ENCODE measurements at places on chromosomes 1 and 21.
A peak's percentile ranks its signal among the peaks of the same experiment; 100 is the strongest.

GRCh38 chr1:19042675-19043578 is 86.5 kb upstream of the IFFO2 start:
- no peak for DNase-seq

DNA sequence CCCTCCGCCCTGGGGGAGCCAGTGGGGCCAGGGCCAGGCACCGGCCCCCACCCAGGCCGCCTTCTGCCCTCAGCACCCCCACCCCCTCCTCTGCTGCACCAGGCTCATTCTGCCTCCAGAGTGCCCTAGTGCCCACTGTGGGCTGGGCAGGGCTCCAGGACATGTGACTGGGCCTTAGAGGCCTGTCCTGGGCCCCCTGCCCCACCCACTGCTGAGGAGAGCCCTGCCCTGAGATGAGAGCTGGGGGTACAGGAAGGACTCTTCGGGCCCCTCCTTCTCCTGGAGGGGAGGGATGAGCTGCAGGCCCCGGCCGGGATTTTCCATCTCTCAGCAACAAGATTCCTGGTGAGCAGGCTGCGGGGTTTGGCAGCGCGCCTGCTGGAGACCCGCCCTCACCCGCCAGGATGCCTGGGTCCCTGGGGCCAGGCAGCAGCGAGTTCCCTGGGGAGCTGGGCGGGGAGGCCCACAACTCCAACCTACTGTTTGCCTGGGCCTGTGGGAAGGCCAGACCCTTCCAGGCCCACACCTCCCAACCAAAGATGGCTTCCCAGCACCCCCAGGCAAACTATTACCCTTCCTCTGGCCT is 14.0 kb downstream of the AHDC1 start:
- DNase-seq, result no peak

- DNase-seq, result no peak
Measured at GRCh38 chr1:89703469-89703868, 70.5 kb downstream of the LRRC8C start.

- DNase-seq, result peak; percentile 81
Measured at GRCh38 chr1:109397581-109398342, at the start of gene SORT1. Gene SORT1, minus strand, starts transcription at chr1:109397918. Its CDS starts 26 bp downstream, at chr1:109397892.

- no peak for DNase-seq
Measured at GRCh38 chr1:59396387-59396786, 99.5 kb downstream of the FGGY start.

- DNase-seq, result no peak
Measured at GRCh38 chr1:172960454-172961208, 90.1 kb downstream of the TNFSF18 start.

DNA sequence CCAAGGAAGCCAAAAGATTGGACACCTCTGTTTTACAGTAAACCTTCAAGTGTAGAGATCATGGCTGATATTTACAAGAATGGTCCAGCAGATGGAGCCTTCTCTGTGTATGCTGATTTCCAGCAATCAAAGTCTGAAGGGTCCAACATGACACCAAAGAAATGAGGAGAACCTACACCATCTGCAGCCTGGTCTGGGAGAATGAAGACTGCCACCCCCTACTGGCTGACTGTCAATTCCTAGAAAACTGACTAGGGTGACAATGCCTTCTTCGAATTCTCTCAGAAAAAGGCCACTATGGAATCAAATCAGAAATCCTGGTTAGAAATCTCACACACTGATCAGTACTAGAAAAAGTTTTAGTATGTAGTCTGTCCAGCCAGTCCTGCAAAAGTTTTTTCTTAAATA is 83.3 kb downstream of the CDC42BPA start:
- peak; percentile 19 for DNase-seq

DNA sequence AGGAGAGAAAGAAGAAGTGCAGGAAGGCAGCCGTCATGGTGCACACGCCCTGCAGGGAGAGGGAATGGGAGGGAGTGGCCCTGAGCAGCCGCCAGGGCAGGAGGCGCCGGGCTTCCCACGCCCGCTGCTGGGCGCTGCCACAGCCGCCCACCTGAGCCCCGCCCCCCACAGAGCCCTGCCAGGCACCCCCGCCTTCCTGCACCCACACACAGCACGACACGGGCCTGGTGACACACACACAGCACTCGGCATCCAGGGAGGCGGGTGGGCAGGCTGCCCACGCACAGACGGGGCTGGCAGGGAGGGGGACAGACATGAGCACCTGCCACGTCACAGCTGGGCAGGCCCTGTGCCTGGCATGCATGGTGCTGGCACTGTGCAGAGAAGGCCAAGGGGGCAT is 27.5 kb downstream of the ADGRB2 start:
- DNase-seq, result no peak

GRCh38 chr1:204366759-204367158 is 7.0 kb upstream of the PLEKHA6 start:
- no peak for DNase-seq

DNA sequence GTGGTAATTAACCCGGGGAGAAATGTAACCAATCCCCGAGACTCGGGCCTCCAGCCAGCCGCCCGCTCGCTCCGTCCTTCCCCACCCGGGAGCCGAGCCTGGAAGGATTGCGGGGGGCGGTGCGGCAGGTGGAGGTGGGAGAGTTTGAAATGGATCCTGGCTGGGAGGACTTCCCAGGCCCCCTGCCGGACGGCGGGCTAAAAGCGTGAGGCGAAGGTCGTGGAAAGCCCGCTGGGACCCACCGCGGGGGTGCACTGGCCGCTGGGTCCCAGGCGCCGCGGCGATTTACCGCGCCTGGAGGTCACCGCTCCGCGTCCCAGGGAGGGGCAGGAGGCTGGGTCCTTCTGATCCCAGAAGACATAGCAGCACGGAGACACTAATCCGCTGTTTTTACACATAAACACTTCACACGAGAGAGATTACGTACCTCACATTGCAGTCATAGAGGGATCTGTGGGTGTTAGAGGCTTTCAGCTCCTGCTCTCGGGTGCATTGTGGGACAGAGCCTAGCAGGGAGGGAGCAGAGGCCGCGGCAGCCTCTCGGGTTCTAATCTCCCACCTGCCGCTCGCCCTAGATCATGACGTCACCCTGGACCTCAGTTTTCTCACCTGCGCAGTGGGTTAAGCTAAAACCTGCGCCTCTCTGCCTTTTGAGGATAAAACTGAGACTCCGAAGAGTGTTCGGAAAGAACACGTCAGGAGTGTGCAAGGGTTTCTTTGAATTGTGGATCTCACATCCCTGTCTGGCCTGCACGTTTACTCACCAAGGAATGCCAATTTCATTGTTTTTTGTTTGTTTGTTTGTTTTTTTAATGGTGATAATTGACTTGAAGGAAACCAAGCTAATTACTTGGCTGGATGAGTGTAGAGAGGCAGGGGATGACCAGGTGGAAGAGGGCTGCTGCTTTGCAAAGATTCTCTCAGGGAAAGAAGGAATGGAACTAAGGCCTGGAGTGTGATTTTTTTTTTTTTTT is 17.1 kb upstream of the TMEM9 start:
- DNase-seq, result peak; percentile 80

- DNase-seq, result peak; percentile 77
Measured at GRCh38 chr1:228004331-228004855, 2.4 kb upstream of the WNT3A start.

- peak; percentile 14 for DNase-seq
Measured at GRCh38 chr1:903721-904271, 19.9 kb upstream of the SAMD11 start.

GRCh38 chr1:12244585-12244984 is 14.8 kb downstream of the VPS13D start:
- DNase-seq, result no peak

DNA sequence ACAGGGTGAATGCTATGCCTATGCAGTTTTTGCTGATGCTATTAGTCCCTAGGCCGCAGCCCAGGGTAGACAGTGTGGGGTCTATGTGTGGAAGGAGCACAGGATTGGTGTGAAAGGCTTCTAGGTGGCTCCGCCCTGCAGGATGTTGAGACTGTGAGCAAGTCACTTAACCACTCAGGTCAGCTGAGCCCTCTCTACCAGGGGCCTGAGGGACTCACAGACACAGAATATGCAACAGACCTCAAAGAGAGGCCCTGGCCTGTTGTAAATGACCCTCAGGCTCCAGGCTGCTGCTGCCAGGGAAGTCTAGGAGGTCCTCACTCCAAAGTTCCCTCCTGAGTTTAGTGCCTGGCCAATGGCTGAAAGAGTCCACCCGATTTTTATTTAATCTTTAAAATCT is 11.0 kb downstream of the NHLH2 start:
- DNase-seq, result no peak

- no peak for DNase-seq
Measured at GRCh38 chr1:21552715-21553114, 43.5 kb downstream of the ALPL start.

DNA sequence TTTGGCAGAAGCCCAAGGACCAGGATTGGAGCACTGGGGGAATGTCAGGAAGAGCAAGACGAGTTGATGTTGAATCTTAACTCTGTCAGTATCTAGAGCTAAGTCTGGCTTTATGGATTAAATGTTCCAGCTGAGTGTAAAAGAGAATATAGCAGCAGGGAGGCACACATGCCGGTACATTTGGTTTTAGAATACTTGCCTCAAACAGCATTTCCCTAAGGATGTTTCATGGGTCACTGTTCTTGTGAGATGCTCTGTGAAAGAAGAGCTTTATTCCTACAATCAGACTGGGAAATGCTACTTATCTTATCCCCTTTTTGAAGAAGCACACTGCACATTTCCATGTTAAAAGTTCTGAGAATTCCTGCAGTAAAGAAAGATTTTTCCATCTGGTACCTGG is 440.3 kb upstream of the B3GALT2 start:
- DNase-seq, result no peak

DNA sequence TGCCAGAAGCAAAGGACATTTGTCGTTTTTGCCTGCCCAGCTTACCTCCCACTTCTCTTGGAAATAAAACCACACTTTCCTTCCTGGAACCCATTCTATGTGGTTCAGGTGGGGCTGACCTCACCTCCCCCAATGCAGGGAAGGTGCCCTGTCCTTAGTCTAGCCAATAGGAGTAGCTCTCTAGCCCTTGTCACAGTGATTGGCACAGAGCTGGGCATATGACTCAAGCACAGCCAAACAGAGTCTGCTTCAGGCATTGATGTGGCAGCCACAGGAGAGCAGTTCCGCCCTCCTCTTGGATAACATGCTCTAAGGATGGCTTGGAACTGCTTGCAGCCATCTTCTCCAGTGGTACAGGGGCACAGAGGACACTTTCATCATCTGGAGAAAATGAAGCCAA is 134.0 kb downstream of the LRIG2 start:
- no peak for DNase-seq

DNA sequence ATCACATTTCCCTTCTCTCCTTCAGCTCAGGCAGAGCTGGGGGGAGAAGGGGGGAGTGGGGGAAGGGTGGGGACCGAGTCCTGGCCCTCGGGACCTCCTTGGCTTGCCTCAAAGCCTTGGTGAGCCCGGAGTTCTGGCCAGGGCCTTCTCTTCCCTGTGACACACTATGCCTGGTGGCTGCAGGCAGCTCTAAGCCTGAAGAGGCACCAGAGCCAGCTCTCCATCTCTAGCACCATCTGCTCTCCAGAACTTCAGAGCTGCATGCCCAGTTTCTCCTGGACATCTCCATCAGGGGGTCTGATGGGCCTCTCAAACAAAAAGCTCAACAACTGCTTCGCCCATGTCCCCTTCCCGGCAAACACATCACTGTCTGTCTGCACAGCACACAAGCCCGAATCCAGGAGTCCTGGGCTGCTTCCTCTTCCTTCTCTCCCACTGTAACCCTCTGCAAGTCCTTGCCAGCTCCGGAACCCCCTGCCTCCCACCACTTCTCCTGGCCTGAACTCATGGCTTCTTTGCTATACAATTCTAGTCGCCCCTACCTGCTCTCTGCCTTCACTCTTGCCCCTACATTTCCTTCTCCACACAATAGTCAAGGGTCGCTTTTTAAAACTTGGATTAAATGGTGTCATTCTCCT is 26.5 kb downstream of the KIAA1614 start:
- DNase-seq, result no peak

DNA sequence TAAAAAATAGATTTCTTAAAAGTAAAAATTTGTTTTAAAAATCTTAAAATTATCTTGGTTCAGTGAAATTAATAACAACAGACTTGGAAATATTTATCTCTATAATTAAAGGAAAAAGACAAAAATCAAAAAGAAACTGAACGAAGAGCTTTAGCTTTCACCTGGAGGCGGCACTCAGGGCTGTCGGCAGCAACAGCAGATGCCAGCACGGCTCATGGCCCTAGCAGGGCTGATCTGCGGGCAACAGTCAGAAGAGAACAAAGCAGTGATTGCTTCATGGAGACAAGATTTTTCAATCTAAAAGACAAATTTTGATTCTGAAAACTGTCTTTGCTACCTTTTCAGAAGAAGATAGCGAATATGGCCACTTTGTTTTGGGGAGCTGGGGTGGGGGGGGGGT is 22.6 kb downstream of the UBE2G2 start:
- no peak for DNase-seq

DNA sequence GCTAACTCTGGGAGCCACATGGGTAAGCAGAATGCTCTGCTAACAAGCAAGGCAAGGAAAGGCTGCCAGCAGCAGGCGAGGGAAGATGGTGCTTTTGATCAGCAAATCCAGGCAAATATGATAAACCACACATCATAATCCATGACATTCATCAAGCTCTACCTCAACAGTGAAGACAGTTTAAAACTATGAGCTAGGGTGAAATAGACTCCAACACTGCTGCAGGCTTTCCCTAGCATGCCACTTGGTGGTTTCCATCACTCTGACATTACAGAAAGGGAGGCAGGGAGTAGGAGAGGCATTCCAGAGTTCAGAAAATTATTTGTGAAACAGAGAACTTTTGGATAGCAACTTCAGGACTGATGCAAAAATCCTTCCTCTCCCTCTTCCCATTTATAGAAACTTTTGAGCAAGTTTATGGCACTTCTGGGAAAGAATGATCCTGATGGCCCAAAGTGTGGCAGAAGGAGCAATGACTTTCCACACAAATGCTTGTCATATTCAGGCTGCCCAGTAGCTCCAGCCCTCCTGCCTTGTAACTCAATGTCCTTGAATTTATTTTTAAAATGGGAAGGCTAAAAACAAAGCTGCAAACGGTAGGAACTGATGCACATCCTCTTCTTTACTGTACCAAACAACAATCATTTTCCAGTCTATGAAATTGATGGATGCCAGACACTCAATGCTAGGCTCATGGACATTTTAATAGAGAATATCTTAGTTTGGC is 70.8 kb downstream of the SMYD2 start:
- no peak for DNase-seq

- no peak for DNase-seq
Measured at GRCh38 chr1:212716161-212716560, 16.5 kb upstream of the BATF3 start.

- DNase-seq, result no peak
Measured at GRCh38 chr21:20106368-20106767, 891.8 kb upstream of the NCAM2 start.

DNA sequence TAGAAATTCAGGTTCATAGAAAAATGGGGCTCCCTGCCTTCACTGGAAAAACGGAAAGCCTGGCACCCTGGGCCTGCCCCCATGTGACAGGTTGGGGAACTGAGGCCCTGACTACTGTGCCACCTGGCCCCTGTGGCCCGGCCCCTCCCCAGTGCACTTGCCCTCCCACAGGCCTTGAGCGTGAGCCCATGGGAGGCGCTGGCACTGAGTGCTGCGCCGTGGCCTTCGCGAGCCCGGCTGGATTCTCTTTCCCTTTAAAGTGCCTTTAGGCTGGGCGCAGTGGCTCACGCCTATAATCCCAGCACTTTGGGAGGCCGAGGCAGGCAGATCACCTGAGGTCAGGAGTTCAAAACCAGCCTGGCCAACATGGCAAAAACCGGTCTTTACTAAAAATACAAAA is 45.7 kb downstream of the SLC37A1 start:
- no peak for DNase-seq

Measured in GM20000 (cell line).